ENCODE measurements at places on chromosomes 7 and 10.

DNA sequence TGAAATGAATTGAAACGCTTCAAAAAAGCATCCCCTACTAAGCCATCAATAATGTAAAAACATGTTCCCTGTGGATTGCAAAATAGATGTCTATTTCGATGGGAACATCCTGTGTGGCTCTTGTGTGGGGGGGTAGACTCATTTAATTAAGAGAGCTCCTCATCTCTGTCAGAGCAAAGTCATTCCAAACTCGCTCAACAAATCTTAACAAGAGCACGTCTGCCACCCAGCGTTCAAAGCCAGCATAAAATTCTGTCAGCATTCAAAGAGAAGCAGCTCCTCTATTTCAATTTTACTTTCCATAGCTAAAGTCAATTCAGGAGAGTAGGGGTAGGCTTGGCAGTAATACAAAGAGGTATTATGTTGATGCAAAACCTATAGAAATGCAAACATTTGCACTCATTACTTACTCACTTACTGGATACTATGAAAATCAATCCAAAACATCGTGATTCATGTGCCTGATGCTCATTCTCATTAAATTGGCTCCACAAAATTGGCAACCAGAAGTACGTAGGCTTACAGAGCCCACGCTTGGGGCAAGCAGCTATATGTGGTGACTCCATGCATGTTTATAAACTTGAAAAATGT is 114.9 kb downstream of the IPMK start:
- DNase-seq: peak; percentile 0

DNA sequence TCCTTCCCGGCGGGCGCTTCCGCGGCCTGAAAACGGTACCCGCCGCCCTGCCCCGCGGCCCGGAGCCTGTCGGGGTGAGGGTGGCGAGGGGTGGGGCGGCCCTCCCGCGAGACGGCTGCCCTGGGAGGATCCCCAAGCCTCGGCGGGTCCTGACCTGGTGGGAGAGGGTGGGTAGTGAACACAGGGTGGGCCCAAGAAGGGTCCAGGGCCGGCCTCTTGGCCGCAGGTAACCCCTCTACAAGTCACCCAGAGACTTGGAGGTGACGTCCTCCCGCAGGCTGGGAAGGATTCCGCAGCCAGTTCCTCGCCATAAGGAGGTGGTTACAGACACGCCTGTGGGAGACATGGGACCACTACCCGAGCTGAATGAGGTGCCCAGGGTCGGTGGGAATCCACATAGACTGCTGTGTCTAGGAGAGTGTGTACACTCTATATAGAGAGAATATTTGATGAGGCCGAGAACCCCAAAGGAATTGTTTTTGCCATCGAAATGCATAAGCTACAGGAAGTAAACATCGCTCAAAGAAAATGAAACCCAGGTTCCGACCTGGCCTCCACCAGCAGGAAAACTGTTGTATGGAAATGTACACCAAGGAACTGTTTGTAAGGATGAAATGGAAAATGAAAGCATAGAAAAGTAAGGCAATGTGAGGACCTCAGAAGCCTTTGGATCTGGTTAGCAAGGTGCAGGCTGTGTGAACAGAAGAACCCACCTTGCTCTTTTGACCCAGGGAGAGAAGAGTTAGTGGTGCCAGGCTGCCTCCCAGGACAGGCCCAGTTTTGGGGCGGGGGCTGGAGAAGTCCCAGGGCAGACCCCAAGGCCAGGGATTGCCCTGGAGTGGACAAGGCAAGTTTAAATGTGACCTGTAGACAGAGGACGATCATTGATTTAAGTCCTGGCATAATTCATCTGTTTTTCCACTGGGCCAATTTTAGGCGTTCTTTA is 659 bp downstream of the OPTN start:
- DNase-seq: no peak

GRCh38 chr10:86647773-86648703 is 6.3 kb upstream of the OPN4 start:
- DNase-seq: no peak

GRCh38 chr7:118109607-118110006 is 74.4 kb upstream of the LSM8 start:
- no peak for DNase-seq

- DNase-seq: no peak
These were observed 2.3 kb upstream of the COL1A2 start for GRCh38 chr7:94392393-94392786.

- DNase-seq: no peak
These were observed 194.4 kb downstream of the ADARB2 start for GRCh38 chr10:1542941-1543340.

- DNase-seq: no peak
These were observed 29.3 kb upstream of the ITGB8 start for GRCh38 chr7:20301311-20301939.

- DNase-seq: no peak
These were observed 60.5 kb downstream of the GATA3 start for GRCh38 chr10:8114741-8115617.

DNA sequence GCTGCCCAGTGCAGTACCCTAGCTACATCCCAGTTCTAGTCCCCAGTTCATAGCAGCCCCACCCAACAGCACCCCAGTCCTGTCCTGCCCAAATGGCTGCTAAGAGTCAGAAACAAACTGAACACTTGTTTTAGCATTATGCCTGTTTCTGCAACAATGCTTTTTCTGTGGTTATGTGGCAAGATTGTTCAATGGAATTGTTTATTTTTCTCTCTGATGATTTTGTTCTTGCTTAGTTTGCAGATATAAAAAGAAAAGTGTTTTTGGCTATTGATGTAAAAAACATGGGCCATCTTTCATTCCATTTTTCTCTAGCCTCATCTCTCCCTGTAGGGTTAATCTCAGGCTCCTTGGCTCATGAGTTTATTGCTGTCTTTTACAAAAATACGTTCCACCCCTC is 42.5 kb downstream of the LRRC4 start:
- no peak for DNase-seq

DNA sequence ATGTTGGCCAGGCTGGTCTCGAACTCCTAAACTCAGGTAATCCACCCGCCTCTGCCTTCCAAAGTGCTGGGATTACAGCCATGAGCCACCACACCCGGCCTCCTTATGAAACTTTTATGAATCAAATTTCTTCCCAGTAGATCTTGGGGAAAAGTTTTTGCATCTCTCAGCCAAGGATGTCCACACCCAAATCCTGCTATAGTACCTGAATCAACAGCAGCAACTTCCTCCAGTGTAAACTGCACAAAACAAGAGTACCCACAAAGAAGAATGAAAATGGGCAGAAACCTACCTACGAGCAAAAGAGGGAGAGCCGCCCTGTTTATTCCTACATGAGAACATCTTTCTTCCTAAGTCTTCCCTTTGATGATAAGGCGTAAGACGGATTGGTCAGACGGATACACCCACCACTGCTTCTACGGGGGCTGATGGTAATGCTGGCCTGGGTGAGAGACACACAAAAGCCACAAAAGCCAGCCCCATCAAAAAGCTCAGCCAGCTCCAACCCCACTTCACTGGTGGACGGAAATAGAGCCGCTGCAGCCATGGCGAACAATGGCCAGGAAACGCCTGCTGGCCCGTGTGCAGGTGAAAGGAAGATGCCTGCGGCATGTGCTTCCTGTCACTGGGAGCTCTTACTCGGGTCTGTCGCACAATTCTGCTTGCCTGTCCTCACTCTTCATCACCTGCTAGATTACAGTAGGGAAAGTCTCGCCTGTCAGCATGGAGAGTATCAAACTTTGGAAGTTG is 10.4 kb downstream of the JCAD start:
- DNase-seq: no peak

DNA sequence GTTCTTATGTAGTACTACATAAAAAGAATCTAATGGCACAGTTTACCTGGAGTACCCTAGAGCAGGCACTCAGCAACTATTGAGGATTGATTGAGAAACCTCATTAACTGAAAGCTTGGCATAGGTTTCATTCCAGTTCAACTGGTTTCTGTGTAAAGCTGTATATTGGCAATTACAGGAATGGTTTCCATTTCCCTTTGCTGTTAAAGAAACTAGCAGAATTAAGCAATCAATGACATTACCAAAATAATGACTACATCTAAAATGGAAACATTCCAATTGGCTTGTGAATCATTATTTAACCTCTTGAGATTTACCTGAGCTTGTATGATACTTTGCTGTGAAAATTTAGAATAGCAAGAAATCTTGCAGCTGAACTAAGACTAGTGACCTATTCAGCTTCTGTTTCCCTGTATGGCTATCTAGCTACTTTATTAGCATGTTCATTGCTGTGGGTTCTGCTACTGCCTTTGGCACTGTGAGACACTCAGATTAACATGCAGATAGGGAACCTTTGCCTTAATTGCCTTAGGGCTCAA is 33.5 kb upstream of the CADPS2 start:
- no peak for DNase-seq

DNA sequence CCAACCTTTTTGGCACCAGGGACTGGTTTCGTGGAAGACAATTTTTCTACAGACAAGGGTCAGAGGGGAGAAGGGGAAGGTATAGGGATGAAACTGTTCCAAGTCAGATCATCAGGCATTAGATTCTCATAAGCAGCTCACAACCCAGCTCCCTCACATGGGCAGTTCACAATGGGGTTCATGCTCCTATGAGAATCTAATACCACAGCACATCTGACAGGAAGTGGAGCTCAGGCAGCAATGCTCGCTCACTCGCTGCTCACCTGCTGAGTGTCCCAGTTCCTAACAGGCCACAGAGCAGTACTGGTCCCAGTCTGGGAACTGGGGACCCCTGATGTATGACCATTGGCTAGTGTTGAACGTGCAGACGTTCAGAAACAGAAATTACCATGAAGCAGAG is 63.7 kb downstream of the ATE1 start:
- no peak for DNase-seq

- DNase-seq: no peak
These were observed 233.3 kb downstream of the LRRN3 start for GRCh38 chr7:111324228-111324627.

- DNase-seq: no peak
These were observed 9.1 kb downstream of the COL13A1 start for GRCh38 chr10:69810675-69811397.

GRCh38 chr10:63718421-63718820 is 197.2 kb downstream of the REEP3 start:
- DNase-seq: no peak

GRCh38 chr10:127033216-127034033 is 128.2 kb downstream of the DOCK1 start:
- DNase-seq: no peak

GRCh38 chr10:16787361-16787791 is 29.8 kb downstream of the RSU1 start:
- DNase-seq: peak; percentile 35

DNA sequence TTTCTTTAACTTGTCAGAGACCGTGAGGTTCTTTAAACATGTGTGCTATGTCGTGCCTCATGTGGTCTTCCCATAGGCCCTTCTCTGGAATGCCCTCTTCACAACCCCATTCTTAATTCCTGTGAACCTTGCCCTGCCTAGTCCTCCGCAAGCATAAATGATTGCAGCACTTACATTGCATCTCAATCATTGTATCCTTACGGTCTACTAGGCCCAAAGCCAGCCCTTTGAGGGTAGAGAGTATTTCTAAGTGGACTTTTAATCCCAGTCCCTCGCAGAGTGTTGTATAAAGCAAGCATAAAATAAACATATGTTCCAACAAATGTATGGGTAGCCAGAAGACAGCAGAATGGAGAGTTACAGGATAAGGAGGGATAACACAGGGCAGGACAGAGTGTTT is 92.1 kb upstream of the FAM133B start:
- DNase-seq: no peak

- DNase-seq: no peak
These were observed 331.7 kb downstream of the KCNMA1 start for GRCh38 chr10:77305650-77306632.

- DNase-seq: no peak
These were observed 43.9 kb upstream of the BMS1 start for GRCh38 chr10:42738679-42739078.

GRCh38 chr10:28793482-28793881 is 116.2 kb downstream of the BAMBI start:
- no peak for DNase-seq

- DNase-seq: no peak
These were observed 66.6 kb upstream of the WNT16 start for GRCh38 chr7:121262221-121262620.

DNA sequence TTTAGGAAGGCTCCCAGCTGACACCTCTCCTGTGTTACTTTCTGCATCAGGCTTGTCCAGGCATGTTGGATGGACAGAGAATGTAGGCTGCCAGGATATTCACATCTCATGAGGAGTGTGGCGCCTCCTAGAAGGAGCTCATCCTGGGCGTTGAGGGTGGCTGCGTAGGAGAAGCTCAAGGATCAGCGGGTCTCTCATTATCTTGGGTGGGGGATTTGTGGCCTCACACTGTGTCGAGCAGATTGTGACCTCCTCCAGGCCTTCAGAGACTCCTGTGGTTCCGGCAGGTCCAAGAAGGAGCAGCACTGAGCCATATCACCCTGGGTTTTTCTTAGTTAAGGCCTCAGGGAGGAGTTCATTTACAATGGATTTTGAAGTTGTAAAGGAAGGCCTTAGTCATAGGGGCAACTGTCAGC is 8.7 kb upstream of the COBL start:
- no peak for DNase-seq

- DNase-seq: no peak
These were observed 103.5 kb downstream of the SND1 start for GRCh38 chr7:127755521-127755920.

DNA sequence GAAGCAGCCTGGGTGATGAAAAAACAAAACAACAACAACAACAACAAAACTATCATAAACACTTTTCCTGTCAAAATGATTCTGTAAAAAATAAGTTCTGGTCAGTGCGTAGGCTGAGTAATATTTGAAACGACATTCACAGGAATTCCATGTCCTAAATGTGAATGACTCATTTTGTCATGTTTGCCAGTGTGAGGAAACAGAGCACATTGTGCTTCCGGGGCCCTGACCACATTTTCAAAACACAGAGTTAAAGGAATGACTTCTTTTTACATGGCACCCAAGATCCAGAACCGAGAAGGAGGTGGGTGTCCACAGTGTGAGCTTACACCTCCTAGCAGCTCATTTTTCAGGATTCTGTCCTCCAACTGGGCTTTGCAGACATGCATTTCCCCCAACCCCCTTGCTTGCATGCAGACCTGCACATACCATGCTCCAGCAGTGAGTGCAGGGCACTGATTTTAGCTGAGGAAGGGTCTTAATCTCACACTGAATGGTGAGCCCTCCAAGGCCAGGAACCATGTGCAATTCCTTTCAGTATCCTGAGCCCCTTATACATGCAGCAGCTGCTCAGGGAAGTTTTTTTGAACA is 3.0 kb downstream of the CLRN3 start:
- no peak for DNase-seq

- no peak for DNase-seq
These were observed 23.6 kb downstream of the ST8SIA6 start for GRCh38 chr10:17430647-17431355.

DNA sequence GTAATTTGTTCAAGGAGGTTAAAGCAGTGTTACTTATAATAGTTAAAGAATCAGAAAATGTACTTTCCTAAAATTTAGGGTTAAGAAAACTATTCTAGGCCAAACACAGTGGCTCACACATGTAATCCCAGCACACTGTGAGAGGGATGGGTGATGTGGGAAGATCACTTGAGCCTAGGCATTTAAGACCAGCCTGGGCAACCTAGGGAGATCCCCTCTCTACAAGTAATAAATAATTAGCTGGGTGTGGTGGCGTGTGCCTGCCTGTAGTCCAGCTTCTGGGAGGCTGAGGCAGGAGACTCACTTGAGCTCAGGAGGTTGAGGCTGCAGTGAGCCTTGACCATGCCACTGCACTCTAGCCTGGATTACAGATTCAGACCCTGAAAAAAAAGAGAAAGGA is 3.6 kb upstream of the STEAP2 start:
- DNase-seq: no peak

Measured in stimulated activated CD8-positive, alpha-beta memory T cell treated with anti-CD3 and anti-CD28 coated beads, Interleukin-7, amount 100 ng/mL, for 1 hour (primary cell).